ENCODE measurements at places on chromosomes 6 and 20.

DNA sequence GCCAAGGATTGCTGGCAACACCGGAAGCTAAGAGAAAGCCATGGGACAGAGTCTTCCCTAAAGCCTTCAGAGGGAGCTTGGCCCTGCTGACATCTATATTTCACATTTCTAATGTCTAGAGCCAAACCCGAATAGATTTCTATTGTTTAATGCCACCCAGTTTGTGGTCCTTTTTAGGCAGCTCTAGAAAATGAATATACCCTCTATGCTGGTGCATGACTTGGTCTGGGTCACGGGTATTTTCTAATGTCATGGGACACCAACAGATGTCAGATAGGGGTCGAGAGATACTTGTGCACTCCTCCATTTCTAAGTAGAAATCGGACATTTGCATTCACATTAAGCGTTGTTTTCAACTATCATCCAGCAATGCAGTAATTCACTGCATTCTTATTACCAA, 37.0 kb upstream of the SOX4 start:
- no peak for DNase-seq

GRCh38 chr6:156729248-156729647, 47.9 kb upstream of the ARID1B start:
- DNase-seq, result peak; percentile 7

- no peak for DNase-seq
These were observed 44.5 kb downstream of the NCOA7 start for GRCh38 chr6:125835221-125835744.

DNA sequence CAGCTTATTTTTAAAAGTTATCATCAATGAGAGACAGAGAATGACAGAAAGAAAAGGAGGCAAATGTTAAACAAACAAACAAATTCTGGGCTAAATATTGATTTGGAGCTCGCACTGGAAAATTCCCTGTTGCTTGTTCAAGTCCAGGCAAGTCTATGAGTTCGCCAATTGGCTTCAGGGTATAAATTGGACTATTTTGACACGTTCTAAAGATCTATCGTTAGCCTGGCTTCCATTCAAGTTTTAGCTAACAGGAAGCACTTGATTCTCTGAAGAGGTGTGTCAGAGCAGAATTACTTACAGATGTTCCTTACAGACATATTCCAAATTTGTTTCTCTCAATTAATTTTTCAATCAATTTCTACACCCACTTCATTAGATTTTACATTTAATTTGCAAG, 15.8 kb upstream of the RFPL4B start:
- DNase-seq, result no peak

DNA sequence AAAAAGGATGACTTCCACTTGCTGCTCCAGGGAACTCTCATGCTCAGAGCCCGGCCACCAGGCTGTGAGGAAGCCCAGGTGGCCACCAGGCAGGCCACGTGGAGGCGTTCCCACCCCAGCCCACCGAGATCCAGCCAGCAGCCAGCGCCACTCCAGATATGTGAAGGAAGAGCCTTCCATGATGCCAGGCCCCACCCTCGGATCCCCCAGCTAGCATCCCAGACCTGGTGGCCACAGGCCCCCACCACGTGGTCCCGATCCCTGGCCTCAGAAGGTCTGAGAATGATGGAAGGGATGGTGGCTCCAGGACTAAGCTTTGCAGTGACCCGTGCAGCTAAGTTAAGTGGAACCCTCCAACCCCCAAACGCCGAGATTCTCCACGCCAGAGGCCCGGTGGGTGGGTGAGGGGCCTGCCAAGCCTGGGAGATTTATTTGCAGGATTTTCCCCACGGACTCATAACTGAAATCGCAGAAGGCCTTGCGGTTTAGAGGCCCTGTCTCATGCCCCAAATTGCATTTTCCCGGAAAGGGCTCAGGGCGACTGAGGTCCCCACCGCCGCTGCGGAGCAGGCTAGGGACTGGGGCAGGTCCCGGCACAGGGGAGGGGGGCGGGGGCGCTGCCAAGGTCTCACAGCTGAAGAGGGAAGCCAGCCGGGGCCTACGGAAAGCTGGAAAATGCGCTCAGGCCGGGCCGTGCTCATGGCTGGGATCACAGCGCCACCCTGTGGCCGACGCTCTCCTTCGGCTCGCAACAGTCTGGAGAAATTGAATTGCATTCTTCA, 31.1 kb upstream of the CST7 start:
- no peak for DNase-seq

DNA sequence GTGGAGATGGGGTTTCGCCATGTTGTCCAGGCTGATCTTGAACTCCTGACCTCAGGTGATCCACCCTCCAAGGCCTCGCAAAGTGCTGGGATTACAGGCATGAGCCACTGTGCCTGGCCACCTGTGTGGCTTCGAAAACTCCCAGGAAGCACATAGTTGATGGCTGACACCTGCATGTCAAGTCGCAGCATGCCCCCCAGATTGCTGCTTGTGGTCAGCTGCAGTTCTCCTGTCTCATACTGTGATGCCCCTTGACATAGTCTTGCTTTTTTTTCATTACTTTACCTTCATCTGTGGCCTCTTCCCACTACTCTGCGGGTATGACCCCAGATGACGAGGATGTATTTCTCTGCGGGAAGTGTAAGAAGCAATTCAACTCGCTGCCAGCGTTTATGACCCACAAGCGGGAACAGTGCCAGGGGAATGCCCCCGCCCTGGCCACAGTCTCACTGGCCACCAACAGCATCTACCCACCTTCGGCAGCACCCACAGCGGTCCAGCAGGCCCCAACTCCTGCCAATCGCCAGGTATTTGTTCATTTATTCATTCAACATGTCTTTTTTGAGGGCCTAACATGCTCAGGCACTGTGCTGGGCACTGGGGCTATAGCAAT, 13.1 kb downstream of the ZNF341 start:
- no peak for DNase-seq

DNA sequence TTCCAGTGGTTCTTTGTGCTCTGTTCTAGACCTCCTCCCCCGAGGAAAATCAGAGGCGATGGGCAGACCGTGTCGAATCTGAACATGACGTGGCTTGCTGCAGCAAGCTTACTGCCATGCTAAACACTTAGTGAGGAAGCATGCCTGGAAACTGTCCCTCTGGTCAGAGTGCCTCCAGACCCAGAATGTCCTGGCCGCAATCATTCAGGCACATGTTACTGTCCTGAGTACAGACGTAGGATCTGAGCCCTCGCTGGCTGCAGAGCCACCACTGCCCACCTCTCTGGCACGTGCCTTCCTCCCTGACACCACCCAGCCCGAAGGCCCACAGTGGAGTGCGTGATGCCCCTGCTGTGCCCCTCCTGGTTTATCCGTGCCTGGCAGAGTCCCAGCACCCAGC, 163.6 kb downstream of the SYNDIG1 start:
- no peak for DNase-seq

- no peak for DNase-seq
These were observed 146.8 kb downstream of the CDC5L start for GRCh38 chr6:44534291-44534690.

DNA sequence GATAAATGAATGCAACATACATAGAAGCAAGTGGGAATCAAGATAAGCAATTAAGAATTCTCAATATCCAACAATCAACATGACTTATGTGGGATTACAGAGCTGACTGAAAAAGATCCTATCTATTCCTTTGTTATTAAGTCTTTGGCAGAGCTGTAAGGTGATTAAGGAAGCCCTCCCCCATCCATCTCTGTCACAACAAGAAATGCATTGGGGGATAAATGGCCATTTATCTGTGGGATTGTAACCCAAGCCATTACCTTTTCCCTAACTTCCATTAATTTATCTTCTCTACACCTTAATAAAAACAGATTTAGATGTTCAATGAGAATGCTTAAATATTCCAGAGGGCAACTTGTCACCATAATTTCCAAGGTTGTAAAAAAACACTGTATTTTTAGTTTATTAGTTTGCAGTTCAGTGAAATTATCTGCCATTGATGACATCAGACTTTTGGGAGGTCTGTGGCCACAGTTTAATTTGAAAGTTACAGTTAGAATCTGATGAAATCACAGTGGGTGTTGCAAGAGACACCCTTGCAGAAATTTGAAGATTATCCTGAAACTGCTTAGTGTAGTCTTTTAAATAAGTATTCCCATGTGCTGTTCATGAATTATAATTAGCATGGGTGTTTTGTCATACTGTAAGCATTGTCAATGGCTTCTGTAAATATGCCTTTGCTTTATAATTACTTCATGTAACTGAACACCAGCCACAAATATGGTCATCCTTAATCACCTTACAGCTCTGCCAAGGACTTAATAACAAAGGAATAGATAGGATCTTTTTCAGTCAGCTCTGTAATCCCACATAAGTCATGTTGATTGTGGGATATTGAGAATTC, 49.4 kb upstream of the FYN start:
- DNase-seq, result no peak

GRCh38 chr20:8542110-8542486, 410.0 kb downstream of the PLCB1 start:
- DNase-seq, result no peak

GRCh38 chr20:10467681-10468339, 32.7 kb downstream of the SLX4IP start:
- no peak for DNase-seq

DNA sequence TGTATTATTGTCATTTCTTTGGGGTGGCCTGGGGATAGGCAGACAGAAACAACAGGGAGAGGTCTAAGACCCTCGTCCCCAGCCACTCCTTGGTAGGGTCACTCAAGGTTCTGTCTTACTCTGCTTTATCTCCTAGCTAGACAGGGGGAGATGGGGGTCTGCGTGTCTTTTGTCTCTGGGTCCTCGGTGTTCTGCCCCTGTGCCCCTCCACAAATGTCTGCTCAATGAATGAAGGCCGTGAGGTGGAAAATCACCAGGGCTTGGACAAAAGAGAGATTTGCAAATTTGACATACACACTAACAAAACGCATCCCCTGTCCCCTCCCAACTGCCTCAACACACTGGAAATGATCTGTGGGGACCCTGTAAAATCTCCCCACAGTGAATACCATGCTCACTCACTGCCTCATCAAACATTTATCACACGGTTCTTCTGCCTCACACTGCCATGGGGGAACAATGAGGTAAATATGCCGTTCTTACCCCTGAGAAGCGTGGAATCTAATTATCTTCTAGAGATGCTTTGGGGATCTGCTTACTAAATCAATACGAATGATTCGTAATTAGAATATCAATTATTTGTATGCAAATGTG, 13.2 kb upstream of the VAPB start:
- no peak for DNase-seq

- no peak for DNase-seq
These were observed 120.4 kb upstream of the RIPOR2 start for GRCh38 chr6:25056130-25056529.

GRCh38 chr6:3569816-3570215, 113.0 kb upstream of the SLC22A23 start:
- DNase-seq, result no peak

- no peak for DNase-seq
These were observed 346.3 kb upstream of the SULF2 start for GRCh38 chr20:48131581-48131980.

- no peak for DNase-seq
These were observed 428.3 kb downstream of the BTBD3 start for GRCh38 chr20:12345978-12346377.

GRCh38 chr6:136077834-136078576, 172.1 kb downstream of the MTFR2 start:
- peak; percentile 67 for DNase-seq

GRCh38 chr20:8471465-8471864, 339.4 kb downstream of the PLCB1 start:
- no peak for DNase-seq

GRCh38 chr20:63529861-63530787, 7.1 kb downstream of the PTK6 start:
- DNase-seq, result no peak

GRCh38 chr6:128725271-128726233, 157.4 kb upstream of the LAMA2 start:
- no peak for DNase-seq

Data from T1000 (cell line).